Stimulated activated CD4-positive, alpha-beta T cell treated with anti-CD3 and anti-CD28 coated beads, Interleukin-15, amount 100 ng/mL, for 48 hours (primary cell): ENCODE measurements at places on chromosomes 11 and 22.

DNA sequence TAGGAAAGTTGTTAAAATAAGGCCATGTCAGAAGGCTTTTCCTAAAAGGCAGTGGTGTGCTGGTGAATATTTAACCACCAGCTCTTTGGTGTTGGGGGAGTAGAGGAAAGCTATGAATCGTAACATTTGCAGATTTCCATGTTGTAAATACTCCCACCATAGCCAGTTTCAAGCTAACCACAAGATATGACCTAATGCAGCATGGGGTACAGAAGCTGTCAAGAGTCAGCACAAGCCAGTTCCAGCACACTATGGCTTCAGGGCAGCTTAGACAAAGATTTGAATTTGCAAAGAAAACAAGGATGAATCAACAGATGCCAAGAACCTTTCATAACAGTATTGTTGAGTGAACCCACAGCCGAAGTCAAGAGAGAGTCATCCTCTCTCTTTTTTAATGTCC, 40.0 kb downstream of the COMMD9 start:
- DNase-seq: no peak

DNA sequence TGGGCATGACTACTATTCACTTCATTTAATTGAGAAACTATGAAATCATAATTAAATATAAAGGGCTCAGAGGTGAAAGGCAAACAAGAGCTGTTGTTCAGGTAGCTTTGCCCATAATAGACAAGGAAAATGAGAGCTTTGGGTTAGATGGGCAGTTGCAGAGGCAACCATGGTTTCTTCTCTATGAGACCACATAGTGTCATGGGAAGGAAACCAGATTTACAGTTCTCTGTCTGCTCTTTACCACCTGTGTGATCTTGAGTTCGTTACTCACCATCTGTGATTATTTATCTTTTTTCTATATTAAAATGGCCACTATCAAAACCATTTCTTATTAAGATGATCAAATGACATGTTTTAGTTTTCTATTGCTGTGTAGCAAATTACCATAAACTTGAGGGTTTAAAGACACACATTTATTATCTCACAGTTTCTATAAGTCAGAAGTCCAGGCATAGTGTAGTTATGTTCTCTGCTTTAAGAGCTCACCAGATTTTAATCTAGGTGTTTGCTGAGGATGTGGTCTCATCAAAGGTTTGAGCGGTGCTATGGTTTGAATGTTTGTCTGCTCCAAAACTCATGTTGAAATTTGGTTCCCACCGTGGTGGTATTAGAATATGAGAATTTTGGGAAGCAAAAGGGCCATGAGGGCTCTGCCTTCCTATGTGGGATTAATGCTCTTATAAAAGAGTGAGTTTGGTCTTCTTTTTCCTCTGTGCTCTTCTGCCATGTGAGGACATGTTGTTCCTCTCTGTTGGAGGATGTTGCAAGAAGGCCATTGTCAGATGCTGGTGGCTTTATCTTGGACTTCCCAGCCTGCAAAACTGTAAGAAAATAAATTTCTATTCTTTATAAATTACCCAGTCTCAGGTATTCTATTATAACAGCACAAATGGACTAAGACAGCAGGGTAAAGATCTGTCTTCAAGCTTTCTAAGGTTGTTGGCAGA, 38.2 kb downstream of the OR2AG2 start:
- DNase-seq: no peak

DNA sequence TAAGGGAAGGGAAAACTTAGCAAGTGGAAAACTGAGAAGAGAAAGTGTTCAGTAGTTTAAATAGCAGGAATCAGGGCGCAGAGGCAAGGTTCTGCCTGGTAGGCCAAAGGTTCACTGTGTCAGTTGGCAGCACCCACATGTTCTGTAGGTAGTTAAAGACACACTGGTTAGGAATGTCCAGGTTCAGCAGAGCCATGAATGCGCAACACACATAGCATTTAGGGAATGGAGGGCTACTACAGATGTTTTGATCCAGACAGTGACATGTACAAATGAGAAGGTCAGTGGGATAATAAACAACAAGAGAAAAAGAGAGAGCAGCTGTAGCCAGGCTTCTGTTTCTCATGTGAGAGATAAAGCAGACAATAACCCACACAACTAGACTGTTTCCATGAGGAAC, 56.2 kb upstream of the ARHGAP42 start:
- DNase-seq: no peak

- DNase-seq: no peak
Measured at GRCh38 chr11:110077831-110078325, 15.3 kb upstream of the ZC3H12C start.

- no peak for DNase-seq
Measured at GRCh38 chr11:36008584-36008983, 64.7 kb downstream of the LDLRAD3 start.

DNA sequence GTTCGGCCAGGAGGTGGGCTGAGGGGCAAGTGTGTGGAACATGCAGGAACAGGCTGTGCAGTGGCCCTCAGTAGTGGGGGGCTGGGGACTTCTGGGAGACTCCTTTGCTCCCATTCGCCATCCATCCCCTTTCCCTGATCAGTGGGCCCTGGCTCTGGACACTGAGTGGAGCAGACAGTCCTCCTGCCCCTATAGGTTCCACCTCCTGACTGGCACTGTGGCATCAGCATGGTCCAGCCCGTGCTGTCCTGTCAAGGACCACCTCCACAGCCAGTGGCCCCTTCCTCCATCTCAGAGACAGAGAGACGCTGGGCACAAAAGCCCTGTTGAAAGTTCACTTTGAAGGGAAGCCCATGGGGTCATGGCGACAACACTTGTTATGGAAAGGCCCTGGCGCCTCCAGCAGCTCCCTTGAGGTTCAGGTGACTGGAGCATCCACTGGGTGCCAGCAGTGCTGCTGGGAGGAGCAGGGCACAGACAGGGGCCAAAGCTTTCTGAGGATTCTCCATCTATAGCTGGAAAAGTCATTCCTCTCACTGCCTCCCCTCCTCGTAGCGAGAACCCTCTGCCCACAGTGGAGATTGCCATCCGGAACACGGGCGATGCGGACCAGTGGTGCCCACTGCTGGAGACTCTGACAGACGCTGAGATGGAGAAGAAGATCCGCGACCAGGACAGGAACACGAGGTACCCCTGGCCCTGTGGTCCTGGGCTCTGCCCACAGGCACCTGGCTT, 5.6 kb downstream of the DERL3 start:
- no peak for DNase-seq

DNA sequence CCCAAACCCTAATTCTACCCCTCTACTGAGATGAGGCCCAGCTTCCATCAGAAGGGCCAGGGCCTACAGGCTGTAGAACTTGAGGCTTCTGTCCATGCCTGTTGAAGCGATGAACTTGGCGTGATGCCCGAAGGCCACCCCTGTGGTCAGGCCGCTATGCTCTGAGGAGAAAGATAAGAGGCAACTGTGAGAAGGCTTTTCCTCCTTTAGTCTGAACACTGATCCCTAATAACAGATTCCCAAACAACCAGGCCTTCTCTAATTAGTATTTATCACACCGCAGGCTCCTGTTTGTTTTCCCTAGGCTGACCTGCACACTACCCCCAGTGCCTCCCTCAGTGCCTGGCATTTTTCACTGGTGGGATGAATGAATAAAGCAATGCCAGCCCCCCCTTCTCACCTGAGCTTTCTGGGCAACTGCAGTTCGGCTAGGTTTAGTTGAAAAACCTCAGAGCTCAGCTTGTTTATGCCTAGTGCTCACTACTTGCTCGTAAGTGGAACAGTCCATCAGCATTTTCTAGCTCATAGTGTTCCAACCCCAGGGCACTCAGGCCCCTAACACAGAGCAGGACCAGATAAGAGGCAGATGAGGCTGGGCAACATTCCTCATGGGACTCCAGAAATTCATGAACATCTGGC, 15.2 kb downstream of the PRPF19 start:
- DNase-seq: no peak

DNA sequence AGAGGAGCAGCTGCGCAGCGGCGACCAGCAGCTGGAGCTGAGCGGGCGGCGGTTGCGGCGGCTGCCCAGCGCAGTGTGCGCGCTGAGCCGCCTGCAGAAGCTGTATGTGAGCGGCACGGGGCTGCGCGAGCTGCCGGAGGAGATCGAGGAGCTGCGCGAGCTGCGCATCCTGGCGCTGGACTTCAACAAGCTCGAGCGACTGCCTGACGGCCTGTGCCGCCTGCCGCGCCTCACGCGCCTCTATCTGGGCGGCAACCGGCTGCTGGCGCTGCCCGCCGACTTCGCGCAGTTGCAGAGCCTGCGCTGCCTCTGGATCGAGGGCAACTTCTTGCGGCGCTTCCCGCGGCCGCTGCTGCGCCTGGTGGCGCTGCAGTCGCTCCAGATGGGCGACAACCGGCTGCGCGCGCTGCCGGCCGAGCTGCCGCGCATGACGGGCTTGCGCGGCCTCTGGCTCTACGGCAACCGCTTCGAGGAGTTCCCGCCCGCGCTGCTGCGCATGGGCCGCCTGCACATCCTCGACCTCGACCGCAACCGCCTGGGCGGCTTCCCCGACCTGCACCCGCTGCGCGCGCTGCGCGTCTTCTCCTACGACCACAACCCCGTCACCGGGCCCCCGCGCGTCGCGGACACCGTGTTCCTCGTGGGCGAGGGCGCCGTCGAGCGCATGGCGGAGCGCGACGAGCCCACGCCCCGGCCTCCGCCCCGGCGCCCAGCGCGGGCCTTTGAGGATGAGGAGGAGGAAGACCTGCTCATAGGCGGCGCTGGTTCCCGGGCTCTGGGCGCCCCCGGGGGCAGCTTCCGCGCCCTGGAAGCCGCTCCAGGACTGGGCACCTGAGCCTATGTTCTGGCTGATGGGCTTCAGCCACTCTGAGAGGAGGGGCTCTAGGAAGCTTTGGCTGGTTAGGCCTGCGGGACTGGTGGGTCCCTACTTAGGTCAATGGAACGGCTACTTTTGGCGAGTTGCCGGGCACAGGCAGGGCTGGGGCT, 787 bp downstream of the LRRC10B start:
- peak; percentile 55 for DNase-seq

DNA sequence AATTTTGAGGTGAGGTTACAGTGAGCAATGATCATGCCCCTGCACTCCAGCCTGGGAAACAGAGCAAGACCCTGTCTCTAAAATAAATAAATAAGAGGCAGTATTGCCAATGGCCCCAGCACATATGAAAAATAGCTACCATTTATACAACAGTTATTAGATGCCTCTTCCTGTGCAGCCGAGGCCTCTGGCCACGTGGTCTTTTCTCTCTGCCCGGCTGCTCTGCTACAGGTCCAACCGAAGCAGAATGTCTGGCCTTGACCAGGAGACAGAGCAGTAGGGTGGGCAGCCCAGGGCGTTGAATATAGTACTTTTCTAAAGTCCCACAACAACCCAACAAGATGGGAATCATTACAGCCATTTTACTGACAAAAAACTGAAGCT, 12.4 kb upstream of the OAF start:
- no peak for DNase-seq

GRCh38 chr11:2975594-2975993, 16.5 kb downstream of the NAP1L4 start:
- peak; percentile 14 for DNase-seq

DNA sequence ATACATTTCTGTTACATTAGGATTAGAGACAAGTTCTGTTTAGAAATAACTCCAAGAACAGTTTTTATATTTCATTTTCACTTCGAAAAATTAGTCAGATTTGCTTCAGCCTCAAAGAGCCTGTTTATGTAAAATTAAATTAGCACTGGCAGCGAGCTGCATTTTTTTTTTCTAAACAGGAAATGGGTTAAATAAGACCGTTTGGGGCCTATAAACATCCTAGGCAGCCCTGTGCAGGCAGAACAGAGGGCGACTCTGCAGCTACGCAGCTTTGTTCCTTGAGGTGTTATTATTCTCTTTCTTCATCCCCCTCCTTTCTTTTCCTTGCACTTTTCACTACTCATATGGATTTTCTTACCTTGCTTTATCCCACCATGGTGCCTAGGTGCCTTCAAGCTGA, 48.7 kb downstream of the CWC15 start:
- no peak for DNase-seq

DNA sequence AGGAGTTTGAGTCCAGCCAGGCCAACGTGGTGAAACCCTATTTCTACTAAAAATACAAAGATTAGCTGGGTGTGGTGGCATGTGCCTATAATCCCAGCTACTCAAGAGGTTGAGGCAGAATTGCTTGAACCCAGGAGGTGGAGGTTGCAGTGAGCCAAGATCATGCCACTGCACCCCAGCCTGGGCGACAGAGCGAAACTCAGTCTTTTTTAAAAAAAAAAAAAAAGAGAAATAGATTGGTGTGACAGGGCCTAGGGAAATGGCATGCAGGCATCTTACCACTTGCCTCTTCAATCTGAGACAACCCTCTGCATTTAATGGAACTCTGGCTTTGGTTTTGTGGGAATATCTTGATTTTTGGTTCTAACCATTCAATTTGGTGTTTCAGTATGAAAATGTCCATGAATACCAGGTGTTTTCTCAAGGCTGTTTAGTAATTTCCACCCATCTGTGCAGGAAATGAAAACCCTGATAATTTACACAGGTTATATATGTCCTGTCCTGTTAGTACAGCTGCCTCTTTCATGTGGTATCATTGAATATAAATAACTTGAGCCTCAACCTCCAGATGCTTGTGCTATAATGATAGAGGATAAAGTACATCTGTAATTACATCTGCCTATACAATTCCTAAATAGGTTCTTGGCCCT, 8.4 kb downstream of the XBP1 start:
- DNase-seq: no peak

DNA sequence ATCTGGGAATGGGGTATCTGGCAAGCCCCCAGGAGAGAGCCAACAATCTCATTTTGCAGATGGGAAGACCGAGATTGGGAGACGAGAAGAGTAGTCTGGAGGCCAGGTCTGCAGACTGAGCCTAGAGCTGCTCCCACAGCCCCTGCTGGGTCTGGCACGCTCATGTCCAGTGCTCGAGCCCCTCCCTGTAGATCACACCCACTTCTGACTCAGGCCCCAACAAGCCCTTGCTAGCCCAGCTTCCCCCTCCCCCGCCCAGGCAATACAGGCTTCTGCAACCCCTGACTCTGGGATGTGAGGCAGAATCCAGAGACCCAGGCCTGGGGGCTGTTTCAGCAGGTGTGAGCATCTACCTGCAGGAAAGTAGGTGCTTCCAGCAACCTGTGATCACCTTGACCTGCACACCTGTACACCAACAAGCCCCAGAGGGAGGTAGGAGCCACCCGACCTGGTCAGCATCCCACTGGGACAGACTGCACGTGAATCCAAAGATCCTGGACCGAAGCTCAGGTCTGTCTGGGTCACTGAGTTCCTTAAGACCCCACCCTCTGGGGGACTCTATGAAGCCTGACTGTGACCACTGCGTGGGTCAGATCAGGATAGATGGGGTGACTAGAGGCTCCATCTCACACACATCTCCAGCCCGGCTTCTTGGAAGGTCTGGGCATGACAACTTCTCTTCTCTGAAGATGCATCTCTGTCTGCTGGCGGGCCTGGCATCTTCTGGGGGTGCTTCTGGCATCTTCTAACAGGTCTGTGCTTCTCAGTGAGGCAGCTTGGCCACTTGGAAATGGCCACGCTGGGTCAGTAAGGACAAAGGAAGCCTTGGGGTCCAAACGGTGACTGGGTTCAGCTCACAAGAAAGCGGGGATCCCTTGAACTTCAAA, 29.3 kb downstream of the LINC01488 start:
- no peak for DNase-seq

DNA sequence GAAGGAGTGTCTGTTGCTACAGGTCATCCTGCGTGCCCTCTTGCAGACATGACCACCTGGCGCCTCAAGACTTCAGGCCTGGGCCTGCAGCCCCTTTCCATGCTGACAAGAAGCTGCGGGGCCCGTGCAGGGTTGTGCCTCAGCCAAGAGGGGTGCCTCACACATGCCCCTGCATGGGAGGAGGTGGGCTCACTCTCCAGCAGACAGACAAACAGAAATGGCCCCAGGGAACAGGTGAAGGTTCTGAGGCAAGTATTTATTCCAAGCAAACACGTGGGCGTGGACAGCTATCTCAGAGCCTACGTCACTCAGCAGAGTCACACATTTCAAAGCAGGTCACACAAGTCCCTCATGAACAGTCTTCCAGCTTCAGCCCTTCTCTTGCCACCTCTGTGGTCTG, 5.9 kb upstream of the SYCE3 start:
- DNase-seq: no peak

- DNase-seq: no peak
Measured at GRCh38 chr22:38788021-38788816, 5.7 kb downstream of the DNAL4 start.
